Thymus (tissue), 14 donors: ENCODE measurements at places on chromosomes 3 and 15.

DNA sequence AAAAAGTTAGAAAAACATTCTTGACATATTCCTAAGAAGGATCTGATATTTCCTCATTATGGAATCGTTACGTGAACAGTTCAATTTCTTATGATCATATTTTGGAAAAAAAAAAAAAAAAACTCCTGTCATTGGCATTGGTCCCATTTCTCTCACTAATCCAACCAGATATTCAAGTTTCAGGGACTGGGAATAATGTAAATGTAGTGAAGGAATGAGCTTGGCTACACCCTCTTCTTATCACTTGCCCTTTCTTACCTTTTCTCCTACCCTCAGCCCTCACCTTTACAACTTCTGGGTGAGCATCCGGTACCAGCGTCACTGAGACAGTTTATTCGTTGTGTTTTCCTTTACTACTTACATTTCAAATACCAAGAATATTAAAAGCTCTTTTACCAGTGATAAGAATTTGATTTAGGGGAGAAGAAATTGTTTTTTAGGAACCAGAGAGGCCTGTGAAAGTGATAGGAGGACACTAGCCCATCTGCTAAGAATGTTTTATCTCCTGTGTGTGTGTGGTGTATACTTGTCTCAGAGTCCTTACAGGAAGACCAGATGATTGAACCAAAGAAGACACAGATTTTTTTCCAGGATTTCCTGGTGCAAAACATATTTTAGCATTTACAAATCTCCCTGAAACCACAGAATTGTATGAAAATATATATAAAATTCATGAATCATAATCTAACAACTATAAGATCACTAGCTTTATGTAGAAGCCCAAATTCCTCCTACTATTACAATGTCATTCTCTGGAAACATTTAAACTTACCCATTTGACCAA, 946.7 kb downstream of the ZPLD1 start:
- no peak for DNase-seq

- no peak for DNase-seq
Observed at GRCh38 chr15:101537483-101538080, 48.1 kb upstream of the PCSK6 start.

- DNase-seq = no peak
Observed at GRCh38 chr3:53243165-53243564, 12.7 kb downstream of the TKT start.

DNA sequence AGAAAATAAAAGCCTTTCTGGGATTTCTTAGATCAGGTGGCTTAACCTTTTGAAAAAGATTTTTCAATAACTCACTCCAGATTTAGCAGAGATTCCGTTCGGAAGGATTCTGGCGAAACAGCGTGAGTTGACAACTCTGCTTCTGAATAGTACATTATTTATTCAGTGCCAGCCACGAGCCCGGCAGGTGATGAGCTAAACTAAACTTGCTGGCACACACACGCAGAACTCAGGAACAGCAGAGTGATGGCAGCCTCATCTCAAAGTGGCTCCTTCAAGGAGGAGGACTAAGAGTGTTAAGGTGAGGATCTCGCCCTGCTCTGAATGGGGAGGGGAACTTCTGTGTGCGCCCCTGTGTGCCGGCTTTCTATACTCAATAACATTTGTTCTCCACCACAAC, 114.3 kb downstream of the FAM43A start:
- DNase-seq = no peak

DNA sequence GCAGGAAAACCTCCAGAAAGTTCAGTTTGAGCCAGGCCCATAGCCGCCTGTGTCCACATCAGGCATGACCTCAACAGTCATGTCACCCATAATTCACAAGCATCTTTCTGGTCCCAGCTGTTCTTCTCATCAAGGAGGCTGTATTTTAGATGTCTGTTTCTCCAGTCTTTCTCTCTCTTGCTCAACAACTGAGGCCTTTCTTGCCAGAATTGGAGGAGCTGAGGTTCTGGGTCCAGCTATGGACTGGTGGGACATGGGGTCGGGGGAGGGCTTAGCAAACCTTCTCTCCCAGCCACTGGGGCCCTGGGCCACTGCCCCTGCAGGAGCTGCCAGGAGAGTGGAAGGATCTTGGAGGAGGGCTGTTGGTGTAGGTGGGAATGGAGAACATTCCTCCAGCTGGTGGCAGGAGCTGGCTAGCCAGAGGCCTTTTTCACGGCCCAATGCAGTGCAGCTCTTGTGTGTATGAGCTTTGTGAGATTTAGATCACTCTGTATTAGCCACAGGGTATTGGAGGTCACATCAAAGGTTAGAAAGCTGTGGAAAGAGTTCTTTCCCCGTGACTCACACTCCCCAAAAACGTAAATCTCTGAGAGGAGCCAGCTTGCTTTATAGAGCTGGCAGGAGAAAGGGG, 23.5 kb downstream of the MAGEF1 start:
- no peak for DNase-seq
